HT-29 (cell line): ENCODE measurements at places on chromosomes 11 and 22. TPM values are rescaled to one million over a fixed set of nuclear protein-coding genes. Genes with fewer than 3 reads are reported as not detected.

The MS4A7 gene
- not detected in 2 replicates for total RNA-seq

The CACNA1I gene
- 0.03 TPM in 1 of 2 replicates, not detected in the other for total RNA-seq

The TEX12 gene
- not detected in 2 replicates for total RNA-seq

The CHRM1 gene
- 0.18 TPM in 1 of 2 replicates, not detected in the other for total RNA-seq

The MS4A3 gene
- total RNA-seq: not detected in 2 replicates

The C1QTNF5 gene
- total RNA-seq: 0.47 and 0.56 TPM in 2 replicates

The WT1 gene
- total RNA-seq: not detected in 2 replicates

The PYGM gene
- total RNA-seq: 0.16 and 0.23 TPM in 2 replicates

The A4GALT gene
- total RNA-seq: 36.6 and 49.2 TPM in 2 replicates

The EED gene
- total RNA-seq: 13.8 and 17.4 TPM in 2 replicates

The NLRP6 gene
- total RNA-seq: not detected in 2 replicates

The PIH1D2 gene
- total RNA-seq: 0.52 and 0.97 TPM in 2 replicates

GRCh38 chr22:37710675-37711074 is 13.8 kb downstream of the TRIOBP start:
- DNase-seq: no peak

GRCh38 chr11:11119917-11120316 is 233.1 kb downstream of the CSNK2A3 start:
- DNase-seq: no peak

- DNase-seq: no peak
Observed at GRCh38 chr11:42596576-42597145, 715.1 kb upstream of the API5 start.

- DNase-seq: peak; percentile 64
Observed at GRCh38 chr22:36180038-36180880, 19.7 kb upstream of the APOL3 start.

GRCh38 chr11:130609121-130610035 is 160.9 kb downstream of the ADAMTS15 start:
- DNase-seq: peak; percentile 38

GRCh38 chr11:76176463-76176862 is 29.8 kb downstream of the WNT11 start:
- DNase-seq: no peak

GRCh38 chr22:35457729-35458546 is 58.0 kb downstream of the MCM5 start:
- no peak for DNase-seq

DNA sequence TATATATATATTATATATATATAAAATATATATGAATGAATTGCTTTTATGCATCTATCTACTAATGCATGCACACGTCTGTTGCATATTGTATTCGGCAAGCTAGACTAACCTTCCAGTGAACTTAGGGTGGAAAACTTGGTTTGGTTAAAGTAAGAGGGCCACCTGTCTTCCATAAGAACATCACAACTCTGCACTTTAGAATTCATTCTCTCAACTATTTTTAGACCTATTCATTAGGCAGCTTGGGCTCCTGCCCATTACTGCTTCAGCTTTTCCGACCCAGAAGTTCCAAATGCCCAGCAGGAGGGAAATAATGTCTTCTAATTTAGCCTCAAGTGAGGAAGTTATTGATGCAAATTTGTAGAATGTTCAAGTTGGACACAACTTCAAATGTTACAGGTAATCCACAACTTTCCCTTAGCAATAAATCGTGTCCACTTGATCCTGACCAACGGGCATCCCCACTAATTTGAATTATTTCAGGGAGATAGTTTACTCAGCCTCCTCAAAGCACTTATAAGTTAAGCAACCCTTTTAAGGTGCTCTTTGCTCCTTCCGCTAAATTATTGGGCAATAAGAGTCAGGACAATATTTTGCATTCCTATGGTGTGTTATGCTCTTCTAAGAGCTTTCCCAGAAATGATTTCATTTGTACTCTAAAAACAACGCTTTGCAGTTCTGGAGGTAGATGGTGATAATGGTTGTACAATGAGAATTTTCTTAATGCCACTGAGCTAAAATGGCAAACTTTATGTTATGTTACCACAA is 132.3 kb downstream of the OPCML start:
- DNase-seq: no peak

GRCh38 chr11:68004551-68005335 is 846 bp upstream of the UNC93B1 start:
- no peak for DNase-seq

DNA sequence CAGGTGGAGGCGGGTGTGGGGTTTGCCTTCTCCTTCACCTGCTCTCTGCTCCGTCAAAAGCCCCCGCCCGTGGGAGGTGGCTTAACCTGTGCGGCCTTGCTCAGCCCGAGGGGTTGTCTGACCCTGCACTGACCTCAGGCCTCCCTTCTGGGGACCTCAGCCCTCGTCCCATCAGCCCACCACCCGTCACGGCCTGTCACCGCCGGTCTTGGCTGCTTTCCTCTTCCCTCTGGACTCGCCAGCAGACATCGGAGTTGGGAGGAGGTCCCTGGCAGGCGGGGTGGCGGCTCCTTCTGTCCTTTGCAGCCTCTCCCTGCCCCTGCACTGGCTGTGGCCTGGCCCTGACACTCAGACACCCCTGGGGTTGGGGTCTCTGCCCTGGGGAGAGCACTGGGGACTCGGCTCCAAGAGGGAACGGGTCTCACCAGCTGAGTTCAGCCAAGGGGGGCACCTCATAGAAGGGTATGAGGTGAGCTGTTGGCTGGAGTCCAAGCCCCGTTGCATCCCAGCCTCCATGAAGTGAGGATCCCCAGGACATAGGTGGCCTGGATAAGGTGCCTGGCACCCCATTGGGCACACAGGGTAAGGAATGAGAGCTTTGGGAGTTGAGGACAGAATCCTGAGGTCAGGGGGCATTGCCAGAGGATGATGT is 999.6 kb downstream of the BRD1 start:
- no peak for DNase-seq

GRCh38 chr11:5923794-5924193 is 18.3 kb upstream of the OR56A3 start:
- DNase-seq: no peak

GRCh38 chr11:69360606-69361005 is 66.7 kb downstream of the MYEOV start:
- DNase-seq: no peak

GRCh38 chr11:105618343-105618955 is 8.6 kb downstream of the GRIA4 start:
- no peak for DNase-seq

GRCh38 chr11:65585396-65586246 is 9.8 kb downstream of the EHBP1L1 start:
- no peak for DNase-seq

DNA sequence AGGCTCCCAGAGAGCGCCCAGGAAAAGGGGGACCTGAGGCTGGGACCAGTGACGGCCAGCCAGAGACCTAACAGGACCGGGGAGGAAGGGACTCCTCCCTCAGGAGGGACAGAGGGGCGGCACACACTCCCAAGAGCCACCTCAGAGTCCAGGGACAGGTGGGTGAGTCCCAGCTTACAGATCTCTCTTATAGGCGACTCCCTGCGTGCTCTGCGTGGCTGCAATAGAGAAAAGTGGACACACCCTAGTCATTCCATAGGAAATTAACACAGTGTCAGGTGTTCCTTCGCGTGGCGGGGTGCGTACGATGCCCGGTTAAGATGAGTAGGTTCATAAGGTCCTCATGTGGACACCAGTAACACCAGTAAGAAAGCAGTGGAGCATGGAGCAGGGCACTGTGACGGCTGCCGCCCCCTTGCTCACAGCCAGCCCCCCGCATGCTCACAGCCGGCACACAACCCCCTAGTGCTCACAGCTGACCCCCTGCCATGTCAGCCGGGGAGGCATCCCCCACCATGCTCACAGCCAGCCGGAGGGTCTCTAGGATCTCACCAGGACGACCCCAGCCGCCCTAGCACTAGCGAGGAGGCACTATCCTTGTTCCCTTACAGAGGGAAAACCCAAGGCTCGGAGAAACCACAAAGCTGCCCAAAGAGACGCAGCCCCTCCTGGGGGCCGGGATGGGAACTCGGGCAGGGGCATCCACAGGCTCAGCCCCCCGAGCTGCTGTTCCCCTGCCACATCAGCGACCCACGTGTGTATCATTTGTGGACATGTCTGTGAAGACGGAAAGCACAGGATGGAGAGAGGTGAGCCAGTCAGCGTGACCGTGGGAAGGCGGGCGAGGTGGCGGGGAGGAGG is 426.8 kb downstream of the TBC1D22A start:
- DNase-seq: no peak

DNA sequence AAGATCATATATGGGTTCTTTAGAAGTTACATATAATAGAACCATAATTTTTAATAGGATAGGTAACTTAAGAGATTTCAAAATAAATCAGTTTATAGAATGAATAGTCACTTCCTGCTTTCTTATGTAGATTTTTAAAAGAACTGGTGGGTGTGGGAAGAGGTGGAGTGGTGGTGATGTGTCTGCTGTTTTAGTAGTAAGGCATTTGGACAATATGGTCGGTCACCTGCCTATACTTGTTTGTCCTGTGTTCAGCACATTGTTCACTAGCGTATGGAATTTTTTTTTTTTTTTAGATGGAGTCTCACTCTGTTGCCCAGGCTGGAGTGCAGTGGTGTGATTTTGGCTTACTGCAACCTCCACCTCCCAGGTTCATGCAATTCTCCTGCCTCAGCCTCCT is 39.3 kb downstream of the CCDC81 start:
- DNase-seq: no peak

DNA sequence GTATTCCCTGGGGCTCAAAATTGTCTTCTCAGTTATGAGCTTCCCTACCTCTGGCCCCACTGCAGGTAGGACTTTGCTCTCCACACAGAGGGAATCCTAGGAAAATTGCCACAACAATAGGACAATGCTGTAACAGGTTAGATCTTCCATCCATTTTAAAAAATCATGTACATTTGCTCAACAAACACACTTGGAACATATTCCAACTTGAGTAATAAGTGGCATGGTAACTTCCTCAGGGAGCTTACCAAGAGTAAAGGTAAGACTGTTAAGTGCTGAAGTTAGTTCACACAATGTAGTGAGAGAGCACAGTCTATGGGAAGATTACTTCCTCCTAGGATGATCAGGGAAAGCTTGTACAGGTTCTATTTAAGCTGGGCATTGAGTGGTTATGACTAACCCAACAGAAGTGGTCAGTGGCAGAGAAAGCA is 78.9 kb upstream of the BIRC3 start:
- no peak for DNase-seq

- no peak for DNase-seq
Observed at GRCh38 chr11:9397746-9398680, 13.6 kb downstream of the IPO7 start.

GRCh38 chr11:58494101-58494500 is 13.8 kb downstream of the OR5B21 start:
- DNase-seq: no peak

- DNase-seq: no peak
Observed at GRCh38 chr11:113247966-113248365, 66.4 kb upstream of the TTC12 start.

- DNase-seq: no peak
Observed at GRCh38 chr11:47932544-47932943, 47.8 kb upstream of the PTPRJ start.

GRCh38 chr11:110072930-110073329 is 20.3 kb upstream of the ZC3H12C start:
- no peak for DNase-seq

DNA sequence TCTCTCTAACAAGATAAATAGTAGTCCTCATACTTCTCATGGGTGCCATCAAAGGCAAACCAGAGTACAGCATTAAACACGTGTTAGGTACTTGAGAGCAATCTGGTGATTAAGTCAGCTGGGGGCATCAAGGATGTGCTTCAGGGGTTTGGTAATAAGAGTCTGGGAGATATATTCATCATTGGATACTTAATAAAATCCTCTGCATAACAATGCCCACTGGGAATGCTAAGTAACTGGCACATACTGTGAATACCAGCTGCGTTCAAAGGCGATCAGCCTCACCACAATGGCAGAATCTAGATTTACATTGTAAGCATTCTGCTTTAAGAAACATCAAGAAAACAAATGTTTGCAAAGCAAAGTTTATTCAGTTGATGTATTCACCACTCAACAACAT is 268.6 kb upstream of the PITPNB start:
- DNase-seq: no peak

DNA sequence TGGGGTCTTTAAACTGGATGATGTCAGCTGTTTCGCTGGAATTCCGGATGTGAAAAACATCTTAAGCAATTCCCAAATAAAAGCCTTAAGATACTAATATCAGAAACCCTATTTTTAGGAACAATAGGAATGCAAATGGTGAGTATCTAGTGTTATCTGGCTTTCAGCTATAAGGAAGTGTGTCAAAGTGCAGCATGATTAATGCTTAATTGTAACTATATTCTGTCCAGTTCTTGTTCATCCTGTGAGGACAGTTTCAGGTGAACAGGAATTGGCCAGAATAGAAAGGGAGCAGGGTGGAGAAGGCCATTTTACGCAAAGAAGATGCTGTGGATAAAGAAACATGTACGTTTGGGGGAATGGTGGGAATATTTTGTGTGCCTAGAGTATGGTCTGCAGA is 108.2 kb downstream of the RASSF10 start:
- DNase-seq: peak; percentile 51

GRCh38 chr11:68651208-68651984 is 32.9 kb upstream of the GAL start:
- DNase-seq: no peak

DNA sequence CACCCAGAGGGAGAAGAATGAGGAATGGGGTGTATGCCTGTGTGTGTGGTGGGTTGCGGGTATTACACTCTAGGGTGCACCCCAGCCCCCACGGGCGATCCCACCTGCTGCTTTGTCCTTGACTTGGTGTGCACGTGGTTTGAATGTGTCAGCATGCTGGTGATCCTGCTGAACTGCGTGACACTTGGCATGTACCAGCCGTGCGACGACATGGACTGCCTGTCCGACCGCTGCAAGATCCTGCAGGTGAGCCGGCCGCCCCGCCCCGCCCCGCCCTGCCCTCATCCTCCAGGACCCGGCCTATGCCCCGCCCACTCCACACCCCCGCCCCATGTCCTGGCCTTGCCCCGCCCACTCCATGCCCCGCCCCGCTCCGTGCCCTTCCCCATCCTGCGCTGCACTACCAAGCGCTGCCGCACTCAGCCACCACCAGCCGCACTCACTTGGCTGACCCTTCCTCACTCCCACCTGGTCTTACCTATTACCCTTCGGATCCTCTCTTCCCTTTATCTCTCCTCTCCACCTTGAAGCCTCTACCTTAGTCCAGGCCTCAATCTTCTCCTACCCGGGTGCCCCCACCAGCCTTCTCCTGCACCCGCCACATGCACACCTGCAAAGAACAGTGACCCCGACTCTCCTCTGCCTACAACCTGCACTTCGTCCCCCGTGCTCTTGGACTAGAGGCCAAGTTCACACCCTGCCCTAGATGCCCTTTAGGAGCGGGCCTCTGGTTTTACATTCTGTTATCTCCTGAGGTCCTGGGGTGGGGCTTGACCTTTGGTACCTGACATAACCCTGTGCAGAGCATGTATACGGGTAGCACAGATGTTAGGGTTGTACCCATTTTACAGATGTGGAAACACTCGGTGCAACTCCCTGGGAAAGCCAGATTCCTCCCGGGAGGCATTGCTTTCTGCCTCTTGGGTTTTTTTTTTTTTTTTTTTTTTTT is 27.7 kb downstream of the CACNA1I start:
- DNase-seq: peak; percentile 66

DNA sequence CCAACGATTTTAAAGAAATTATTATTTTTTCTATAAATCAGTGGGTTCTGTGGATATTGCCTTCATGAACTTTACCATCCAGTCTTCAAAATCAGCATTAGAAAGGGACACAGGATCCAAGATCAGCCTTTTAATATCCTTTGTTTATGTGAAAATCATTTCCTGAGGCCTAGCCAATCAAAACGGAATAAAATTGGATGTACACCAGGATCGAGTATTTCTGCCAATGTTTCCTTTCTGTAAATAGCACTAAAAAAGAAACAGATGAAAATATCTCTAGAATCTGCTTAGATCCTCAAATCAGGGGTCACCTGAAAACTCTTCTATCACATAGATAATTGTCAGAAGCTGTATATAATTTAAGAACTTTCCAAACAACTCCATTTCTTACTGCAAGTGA is 1598.5 kb downstream of the LRRC4C start:
- no peak for DNase-seq
